GM12864 (cell line): ENCODE measurements at places on chromosomes 6 and 20.

GRCh38 chr6:19668710-19669109 lies 168.5 kb upstream of the ID4 start:
- DNase-seq: no peak

- no peak for DNase-seq
Observed at GRCh38 chr6:18265787-18266522, 1.6 kb upstream of the DEK start.

DNA sequence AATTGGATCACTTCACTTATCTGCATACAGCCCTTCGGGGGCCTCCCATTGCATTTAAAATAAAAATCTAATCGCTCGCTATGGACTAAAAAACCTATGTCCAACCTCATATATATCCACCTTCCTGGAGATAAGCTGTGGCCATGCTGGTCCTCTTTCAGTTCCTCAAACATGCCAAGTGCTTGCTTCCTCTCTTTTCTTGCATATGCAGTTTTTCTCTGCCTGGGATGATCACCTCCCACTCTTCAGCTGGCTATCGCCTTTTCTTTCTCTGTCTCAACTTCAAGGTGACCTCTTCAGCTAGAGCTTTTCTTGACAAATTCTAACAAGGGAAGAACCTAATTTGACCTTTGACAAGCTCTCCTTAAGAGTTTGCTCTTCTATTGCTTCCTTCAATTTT lies 5.6 kb upstream of the TFB1M start:
- DNase-seq: no peak

DNA sequence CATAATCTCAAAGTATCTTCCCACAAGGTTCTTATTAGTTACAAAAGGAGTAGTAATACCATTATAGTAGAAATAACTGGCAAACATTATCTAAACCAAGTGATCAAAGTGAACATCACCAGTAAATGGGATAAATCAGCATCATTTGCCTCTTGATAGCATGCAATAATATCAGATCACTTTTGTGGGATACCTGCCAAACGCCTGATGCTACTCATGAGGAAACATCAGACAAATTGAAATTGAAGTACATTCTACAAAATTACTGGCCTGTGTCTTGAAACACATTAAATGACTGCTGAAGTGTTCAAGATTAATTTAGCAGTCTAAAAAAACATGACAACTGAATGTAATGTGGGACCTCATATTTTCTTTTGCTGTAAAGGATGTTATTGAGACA lies 208.1 kb downstream of the TINAG start:
- DNase-seq: no peak

- DNase-seq: peak; percentile 18
Observed at GRCh38 chr20:44215125-44215524, 4.6 kb upstream of the OSER1 start.

GRCh38 chr20:55586610-55587009 lies 418.7 kb downstream of the CBLN4 start:
- DNase-seq: no peak

DNA sequence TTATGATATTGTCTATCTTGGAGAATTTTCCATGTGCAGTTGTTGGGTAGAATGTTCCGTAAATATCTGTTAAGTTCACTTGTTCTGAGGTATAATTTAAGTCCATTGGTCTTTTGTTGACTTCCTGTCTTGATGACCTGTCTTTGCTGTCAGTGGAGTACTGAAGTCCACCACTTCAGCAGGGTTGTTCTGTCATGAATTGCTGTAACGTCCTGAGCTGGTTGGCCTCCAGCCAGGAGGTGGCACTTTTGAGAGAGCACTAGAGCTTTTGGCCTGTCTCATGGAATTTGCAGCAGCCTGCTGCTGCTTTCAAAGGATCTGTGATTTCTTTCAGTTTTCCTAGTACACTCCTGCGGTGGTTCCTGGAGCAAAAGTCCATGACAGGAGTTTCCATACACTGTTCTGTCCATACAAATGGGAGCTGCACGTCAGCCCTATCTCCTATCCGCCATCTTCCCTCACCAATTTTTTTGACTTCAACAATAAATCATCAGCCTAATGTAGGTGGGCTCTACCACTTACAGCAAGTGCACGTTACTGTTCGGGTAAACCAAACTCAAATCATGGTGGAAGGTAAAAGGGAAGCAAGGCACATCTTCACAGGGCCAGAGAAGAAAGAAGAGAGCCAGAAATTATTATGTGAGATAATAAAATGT lies 46.9 kb upstream of the TRERF1 start:
- DNase-seq: no peak

- no peak for DNase-seq
Observed at GRCh38 chr6:21612067-21612745, 18.7 kb downstream of the SOX4 start.
